NCI-H2227 treated with DMSO at 0.1 percent for 48 hours (cell line): ENCODE measurements at places on chromosomes 5 and 9.

GRCh38 chr5:83414601-83415000, 56.9 kb upstream of the VCAN start:
- no peak for DNase-seq

GRCh38 chr9:77952635-77953328, 78.8 kb downstream of the GNAQ start:
- no peak for DNase-seq

- DNase-seq, result no peak
Measured at GRCh38 chr9:98921732-98922131, 22.0 kb upstream of the COL15A1 start.

DNA sequence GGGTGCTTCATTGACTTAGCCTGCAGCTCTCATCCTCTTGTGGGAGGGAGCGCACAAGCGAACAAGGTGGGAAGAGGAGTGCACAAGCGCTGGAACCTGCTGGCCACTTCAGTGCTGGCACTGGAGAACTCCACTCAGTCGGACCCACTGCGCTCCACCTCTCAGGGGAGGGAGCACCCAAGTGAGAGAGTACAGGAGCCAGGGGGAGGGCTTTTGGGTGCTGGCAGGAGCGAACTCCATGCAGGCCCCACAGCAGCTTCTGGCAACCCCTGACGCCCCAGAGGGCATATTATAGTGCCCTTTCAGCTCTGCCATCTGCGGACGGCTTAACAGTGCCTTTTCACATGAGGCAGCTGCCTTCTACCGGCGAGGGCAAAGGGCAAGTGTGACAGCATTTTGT, 774.2 kb upstream of the COX7C start:
- DNase-seq, result no peak

DNA sequence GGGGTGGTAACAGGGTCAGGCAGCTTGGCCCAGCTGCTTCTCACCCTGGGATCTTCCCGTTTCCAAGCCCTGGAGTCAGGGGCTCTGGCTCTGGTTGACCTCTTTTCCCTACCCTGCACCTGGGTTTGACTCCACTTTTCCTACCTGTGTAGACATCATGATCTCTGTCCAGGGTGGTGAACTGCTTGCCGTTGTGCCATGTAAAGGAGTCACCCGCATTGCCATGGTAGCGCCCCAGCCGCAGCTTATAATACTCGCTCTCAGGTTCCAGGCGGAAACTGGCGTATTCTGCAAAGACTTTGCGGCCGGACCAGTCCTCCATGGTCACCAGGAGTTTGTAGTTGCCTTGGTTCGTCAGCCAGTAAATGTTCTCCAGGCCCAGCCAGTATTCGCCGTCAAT, 30.9 kb downstream of the ANGPTL2 start:
- no peak for DNase-seq

DNA sequence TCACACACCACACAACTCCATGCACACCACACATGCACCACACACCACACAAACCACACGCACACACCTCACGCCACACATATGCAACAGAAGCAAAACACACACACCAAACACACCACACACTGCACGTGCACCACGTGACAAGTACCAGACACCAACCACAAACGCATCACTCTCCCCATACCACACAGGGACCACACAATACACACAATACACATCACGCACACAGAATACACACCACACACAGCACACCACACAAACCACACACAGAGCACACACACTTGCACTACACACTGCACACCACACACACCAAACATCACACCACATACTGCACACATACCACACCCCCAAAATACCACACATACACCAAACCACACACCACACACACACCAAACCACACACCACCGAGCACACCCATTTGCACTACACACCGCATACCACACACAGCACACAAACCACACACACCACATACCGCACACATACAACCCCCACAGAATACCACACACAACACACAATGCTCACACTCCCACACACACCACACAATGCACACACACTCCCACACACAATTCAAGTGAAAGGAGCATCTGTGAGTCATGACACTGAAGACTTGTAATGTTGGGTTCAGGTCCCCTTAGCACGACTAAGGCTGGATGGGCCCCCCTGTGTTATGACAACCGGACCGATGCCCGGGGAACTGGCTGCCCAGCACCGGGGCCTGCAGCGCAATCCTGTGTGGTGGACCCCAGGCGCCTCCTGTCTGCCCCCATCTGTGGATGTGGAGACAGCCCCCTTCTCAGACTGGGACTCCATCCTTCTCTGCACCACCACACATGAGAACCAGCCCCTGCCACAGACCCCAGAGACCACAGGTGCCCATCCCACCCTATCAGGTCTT, 6.0 kb upstream of the ZDHHC11 start:
- no peak for DNase-seq

- no peak for DNase-seq
Measured at GRCh38 chr5:68217528-68217927, 2.0 kb downstream of the PIK3R1 start.

- DNase-seq, result no peak
Measured at GRCh38 chr9:84996029-84996428, 326.5 kb downstream of the NTRK2 start.

- DNase-seq, result no peak
Measured at GRCh38 chr9:135663857-135664256, 748 bp downstream of the LCN9 start.

DNA sequence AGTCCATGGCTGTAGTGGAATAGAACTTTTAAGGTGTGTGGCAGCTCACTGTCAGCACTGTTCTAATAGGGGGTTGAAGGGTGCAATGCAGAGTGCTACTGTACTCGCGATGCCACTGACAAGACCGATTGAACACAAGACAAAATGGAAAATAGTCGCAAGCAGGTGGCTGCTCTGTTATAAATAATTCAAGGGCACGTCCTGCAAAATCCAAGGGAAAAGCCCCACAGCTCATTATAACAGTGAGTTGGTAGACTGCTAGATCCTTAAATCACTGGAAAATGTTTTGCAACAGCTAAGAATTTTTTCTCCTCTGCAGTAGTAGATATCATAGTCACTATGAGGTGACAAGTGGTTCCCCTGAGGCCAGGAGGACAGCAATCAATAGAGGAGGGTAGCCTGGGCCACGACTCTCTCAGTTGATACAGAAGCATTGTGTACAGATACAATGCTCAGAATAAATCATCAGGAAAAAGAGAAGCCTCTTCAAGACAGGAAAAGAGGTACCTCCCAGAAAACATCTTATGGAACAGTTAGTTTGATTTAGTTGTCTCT, 926.3 kb downstream of the TLE4 start:
- DNase-seq, result no peak

DNA sequence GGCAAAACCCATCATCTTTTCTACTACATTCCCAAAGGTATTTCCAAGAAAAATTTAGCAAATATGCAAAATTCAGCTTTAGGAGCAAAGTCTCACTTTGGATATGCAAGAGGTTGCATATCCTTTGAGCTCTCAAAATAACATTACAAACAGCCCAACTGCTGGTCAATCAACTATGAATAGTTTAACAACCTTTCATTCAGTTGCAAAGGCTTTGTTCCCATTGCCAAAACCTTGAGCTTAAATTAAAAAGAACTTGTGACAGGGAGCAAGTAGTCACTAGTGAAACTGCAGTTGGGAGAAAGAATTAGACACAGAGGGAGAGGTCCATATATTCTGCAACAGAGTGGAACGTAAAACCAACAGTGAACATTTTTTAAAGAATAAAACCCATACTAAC, 8.8 kb downstream of the ZNF608 start:
- no peak for DNase-seq

GRCh38 chr9:136629001-136629878, 33.5 kb upstream of the EGFL7 start:
- no peak for DNase-seq

DNA sequence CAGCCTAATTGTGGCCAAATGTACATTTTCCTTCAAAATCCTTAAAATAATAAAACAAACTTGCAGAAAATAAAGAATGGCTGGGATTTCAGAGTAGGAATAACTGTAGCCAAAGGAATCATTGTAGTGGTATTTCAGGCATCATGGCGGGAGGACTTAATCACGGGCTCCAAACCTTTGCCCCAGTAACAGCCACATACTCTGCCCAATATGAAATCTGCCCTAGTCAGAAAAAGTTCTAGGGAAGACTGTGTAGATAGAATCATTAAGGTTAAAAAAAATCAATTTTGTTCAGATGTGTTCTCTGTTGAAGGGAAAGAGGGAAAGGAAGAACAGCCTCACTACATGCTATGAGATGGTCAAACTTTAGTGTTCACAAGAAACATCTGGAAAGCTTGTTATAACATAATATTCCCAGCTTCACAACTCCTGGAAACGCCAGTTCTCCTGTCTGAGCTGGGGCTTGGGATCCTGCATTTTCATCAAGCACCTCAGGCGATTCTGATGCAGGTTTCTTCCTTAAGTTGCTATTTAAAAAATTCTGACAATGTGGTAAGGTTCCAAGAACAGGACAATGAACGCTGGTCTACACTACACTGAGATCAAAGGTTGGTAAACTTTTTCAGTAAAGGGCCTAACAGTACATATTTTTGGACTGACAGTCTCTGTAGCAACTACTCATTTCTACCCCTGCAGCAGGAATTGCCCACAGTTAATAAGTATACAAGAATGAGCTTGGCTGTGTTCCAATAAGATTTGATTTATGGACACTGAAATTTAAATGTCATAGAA, 87.9 kb downstream of the CEMIP2 start:
- peak; percentile 19 for DNase-seq

DNA sequence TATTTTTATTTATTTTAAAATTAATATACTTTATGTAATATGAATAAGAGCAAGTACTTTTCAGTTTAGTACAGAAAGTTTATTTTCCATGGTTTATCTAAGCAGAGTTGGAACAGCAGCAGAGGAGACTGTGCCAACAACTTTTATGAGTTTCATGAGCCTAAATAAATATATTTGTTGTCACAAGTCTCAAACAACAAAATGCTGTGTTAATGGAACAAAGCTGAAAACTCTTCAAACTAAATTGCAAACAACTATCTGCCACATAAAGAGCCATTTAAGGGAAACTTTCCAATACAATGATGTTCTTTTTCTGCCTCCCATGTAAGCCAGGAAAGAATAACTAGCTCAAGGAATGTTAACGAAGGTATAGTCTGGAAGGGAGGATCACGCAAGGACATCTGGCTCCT, 96.1 kb downstream of the FBN2 start:
- no peak for DNase-seq

DNA sequence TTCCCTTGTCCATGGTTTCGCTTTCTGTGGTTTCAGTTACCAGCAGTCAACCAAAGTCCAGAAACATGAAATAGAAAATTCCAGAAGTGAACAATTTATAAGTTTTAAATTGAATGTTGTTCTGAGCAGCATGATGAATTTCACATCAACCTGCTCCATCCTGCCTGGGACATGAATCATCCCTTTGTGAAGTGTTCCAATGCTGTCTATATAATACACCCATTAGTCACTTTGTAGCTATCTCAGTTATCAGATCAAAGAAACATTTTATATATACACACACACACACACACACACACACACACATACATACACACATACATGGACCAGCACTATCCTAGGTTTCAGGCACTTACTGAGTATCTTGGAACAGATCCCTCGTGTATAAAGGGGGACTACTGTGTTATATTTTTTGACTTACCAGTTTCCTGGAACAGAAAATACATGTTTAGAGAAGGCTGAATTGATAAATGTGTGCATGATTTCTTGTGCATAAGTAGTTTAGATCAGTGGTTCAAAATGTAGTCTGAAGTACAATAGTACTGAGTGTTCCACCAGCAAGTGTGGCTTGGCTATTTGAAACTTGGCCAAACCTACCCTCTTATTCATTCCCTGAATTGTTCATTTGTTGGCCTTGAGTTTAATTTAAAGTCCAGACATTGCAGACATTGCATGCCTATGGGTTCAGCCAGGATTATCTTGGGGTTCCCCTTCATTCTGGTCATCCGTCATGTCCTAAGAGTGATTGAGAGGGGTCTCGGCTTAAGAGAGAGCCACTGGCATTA, 510.0 kb downstream of the GADD45G start:
- DNase-seq, result no peak
